ENCODE measurements at places on chromosomes 11 and 22.

DNA sequence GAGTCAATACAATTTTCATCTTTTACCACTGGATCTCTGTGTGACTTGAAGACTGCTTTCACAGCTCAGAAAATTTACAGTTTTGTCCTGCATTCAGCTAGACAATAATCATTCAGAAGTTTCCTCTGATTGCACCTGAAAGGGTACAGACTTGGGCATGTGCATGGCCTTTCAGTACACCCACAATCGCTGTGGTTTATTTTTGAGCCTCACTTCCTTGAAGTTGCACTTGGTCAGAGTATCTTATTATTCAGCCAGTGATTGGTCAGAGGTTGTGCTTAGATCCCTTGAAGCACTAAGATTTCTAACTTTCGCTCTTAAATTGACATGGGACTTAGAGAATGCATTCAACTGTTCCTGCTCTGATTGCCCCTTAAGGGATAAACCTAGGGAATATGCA is 508.2 kb downstream of the FAM181B start:
- H3K36me3 ChIP-seq = no peaks in the 10 kb centered on the region
- H3K27ac ChIP-seq = no peak overlapping the region
- H3K4me1 ChIP-seq = no peaks in the 10 kb centered on the region
- DNase-seq = no peak

DNA sequence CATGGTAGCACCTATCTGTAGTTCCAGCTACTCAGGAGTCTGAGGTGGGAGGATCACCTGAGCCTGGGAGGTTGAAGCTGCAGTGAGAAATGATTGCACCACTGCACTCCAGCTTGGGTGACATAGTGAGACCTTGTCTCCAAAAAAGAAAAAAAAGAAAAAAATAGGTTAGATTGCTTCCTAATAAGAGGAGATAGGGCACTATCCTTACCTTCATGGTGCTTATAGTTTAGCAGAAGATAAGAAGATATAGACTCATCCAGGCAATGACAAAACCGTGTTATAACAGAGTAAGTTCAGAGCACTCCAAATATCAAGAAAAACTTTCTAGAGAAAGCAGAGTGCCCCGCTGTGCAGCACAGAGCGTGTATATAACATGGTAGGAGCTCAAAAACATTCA is 42.1 kb downstream of the RRP8 start:
- H3K27ac ChIP-seq = no peak overlapping the region
- peaks cover 17% of the 10 kb centered on the region for H3K36me3 ChIP-seq
- DNase-seq = no peak
- H3K4me3 ChIP-seq = no peak overlapping the region

GRCh38 chr11:100703801-100704575 is 16.9 kb downstream of the ARHGAP42 start:
- H3K4me1 ChIP-seq = no peaks in the 10 kb centered on the region
- H3K27ac ChIP-seq = no peak overlapping the region
- H3K36me3 ChIP-seq = no peaks in the 10 kb centered on the region

DNA sequence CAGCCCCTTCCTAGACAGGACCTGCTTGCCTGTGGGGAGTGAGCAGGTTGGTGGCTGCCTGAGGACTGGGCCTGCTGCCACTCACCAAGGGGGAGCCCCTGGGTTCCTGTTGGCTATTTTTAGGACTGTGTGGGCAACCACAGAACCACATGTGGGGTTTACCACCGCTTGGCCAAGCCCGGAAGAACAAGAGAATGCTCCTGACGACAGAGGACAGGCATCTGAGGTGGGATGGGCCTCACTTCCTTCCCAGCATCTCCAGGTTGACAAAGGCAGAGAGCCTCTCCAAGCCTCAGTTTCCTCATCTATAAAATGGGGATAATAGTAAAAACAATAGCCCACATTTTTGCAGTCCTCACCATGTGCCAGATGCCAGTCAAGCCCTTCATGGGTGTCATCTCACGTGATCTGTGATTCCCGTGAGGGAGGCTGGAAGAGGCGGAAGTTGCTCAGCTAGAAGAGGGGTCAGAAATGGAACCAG is 43.6 kb downstream of the LRRC32 start:
- H3K27me3 ChIP-seq = no peaks in the 10 kb centered on the region
- no peak overlapping the region for H3K27ac ChIP-seq
- H3K4me3 ChIP-seq = no peak overlapping the region
- H3K36me3 ChIP-seq = no peaks in the 10 kb centered on the region

- no peaks in the 10 kb centered on the region for H3K4me1 ChIP-seq
- no peaks in the 10 kb centered on the region for H3K36me3 ChIP-seq
- no peak overlapping the region for H3K27ac ChIP-seq
- no peak overlapping the region for H3K4me3 ChIP-seq
Observed at GRCh38 chr11:112903340-112903739, 57.9 kb upstream of the NCAM1 start.

- no peaks in the 10 kb centered on the region for H3K36me3 ChIP-seq
- no peak overlapping the region for H3K27ac ChIP-seq
- H3K4me3 ChIP-seq = no peak overlapping the region
- H3K4me1 ChIP-seq = no peaks in the 10 kb centered on the region
- no peaks in the 10 kb centered on the region for H3K27me3 ChIP-seq
Observed at GRCh38 chr11:30741039-30741550, 154.9 kb upstream of the MPPED2 start.

DNA sequence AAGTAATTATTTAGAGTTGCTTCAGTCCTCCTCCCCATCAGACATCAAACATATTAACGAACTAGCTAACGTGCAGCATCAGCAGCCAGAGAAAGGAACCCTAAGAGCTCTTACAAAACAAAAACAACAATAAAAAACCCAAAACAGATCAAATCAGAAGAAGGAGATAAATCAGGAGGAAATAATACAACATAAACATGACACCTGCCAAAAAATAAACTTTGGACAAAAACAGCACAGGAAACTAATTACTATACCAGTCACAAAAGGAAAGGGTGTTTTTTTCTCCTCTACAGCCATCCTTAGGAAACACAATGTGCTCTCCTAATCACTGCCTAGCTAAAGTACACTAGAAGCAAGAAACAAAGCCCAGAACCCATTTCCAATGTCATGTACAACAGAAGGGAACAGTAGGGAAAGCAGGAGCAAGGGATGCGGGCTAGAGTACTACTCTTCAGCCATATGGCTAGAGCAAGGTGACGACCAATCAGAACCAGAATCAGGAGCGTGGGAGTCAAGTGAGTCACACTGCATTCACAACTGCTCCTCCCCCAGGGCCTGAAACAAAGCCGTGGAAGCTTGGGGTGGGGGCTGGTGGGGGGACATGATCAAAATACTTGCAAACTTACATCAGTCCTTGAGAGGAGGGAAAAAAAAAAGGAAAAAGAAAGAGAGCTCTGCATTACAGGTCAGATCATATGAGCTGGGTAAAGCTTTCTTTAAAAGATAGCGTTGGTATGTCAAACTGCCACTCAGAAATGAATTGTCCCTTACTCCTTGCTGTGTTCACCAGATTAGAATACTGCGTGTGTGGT is 60.4 kb downstream of the LARGE2 start:
- DNase-seq = no peak
- no peaks in the 10 kb centered on the region for H3K4me1 ChIP-seq
- no peaks in the 10 kb centered on the region for H3K27me3 ChIP-seq

DNA sequence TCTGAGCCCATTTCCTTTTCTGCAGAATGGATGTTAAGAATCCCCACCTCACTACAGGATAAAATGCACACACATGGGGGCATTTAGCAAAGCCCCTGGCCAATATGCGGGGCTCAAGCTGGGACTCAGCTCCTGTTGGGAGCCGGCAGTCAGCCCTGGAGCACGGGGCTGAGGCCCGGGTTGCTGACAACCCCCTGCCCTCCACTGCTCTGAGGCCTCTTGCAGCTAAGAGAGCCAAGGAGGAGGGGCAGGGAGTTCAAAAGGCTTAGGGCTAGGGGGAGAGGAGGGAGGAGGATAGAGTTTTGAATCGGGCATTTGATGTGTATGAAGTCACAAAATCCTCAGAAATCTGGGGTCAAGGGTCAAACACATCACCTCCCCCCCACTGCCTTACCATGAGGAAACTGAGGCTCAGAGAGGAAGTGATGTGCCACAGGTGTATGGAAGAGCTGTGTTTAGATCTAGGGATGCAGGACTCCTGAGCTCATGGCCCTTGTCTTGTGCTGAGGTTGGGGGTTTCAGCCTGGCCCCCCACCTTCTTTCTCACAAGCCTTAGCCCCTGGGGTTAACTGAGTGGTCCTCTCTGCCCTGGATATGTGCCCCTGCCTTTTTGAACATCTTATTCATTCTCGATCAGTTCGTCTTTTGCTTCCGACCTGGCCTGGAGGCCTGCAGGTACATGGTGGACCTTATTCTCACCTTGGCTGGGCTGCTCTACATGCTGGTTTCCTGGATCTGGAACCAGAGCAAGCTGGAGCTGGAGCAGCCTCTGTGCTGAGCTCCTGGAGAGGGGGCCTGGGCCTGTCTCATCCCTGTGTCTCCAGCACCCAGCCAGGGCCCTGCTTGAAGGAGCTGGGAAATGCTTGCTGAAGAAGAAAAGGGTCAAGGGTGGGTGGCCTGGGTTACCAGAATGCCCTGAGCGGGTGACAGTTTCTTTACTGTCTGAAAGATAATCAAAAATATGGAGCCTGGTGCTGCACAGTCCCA is 80.3 kb downstream of the LRRC32 start:
- no peak overlapping the region for H3K27ac ChIP-seq
- H3K4me3 ChIP-seq = no peak overlapping the region
- no peaks in the 10 kb centered on the region for H3K4me1 ChIP-seq
- no peak for DNase-seq
- H3K27me3 ChIP-seq = no peaks in the 10 kb centered on the region

- no peaks in the 10 kb centered on the region for H3K4me1 ChIP-seq
- H3K27ac ChIP-seq = peak overlapping the region; percentile 70
- no peak overlapping the region for H3K4me3 ChIP-seq
- peaks cover 2% of the 10 kb centered on the region for H3K27me3 ChIP-seq
- no peak for DNase-seq
Observed at GRCh38 chr22:38881464-38881871, 9.5 kb upstream of the CBX6 start.

DNA sequence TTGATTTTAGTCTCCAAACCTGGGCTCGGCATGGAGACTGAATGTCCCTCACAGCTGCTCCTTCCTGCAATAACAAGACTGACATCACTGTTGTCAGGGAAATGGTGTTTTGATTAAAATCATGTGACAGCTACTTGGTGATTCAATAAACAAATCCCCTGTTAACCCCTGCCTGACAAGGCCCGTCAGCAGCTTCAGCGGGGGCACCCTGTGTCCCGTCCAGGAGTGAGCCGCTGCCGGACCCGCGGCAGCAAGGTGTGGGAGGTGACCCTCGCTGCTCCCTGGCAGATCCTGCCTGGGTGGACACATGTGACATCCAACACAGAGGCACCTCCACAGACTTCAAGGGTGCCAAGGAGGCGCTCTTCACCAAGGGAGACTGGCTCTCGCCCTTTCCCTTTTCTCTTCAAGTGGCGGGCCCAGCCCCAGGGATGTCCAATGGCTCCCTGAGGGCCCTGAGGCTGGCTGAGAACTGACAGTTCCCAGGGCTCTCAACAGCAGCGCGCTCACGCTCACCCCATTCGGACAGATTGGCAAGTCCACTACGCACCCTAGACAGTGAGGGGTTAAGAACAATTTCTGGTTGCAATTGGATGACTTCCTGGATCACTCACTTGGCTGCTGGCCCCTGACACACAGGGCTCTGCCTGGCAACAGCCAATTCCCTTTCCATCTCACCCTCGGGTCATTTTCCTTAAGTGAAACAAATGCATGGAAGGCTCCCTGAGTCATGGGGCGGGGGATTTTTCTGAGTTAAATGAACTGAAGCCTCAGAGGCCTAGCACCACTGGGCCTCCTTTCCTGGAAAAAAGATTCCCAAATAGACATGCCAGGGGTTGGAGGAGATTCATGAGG is 30.7 kb downstream of the PPP2R1B start:
- H3K36me3 ChIP-seq = no peaks in the 10 kb centered on the region
- no peaks in the 10 kb centered on the region for H3K27me3 ChIP-seq
- DNase-seq = peak; percentile 40
- H3K27ac ChIP-seq = peak overlapping the region; percentile 35
- no peaks in the 10 kb centered on the region for H3K4me1 ChIP-seq

- no peak overlapping the region for H3K4me3 ChIP-seq
- H3K4me1 ChIP-seq = no peaks in the 10 kb centered on the region
- no peak for DNase-seq
- H3K27me3 ChIP-seq = no peaks in the 10 kb centered on the region
- no peaks in the 10 kb centered on the region for H3K36me3 ChIP-seq
Observed at GRCh38 chr11:90650153-90650552, 427.3 kb upstream of the CHORDC1 start.

DNA sequence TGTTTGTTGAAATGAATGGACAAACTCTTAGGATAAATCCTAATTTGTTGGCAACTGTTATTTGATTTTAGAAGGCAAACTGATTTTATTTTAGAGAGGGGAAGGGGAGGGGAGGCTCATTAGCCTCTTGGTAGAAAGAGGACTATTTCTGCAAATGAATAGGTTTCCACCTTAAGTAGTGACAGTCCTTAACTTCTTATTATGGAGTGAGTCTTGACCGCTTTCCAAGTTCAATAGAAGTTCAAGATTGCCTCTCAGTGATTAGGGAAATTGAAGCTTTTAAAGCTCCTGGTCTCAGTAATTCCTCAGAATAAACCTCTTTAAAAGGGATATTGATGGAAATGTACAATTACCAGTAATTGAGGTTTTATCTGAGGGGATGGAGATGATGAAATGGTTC is 55.7 kb downstream of the PANX1 start:
- no peak overlapping the region for H3K4me3 ChIP-seq
- no peaks in the 10 kb centered on the region for H3K4me1 ChIP-seq
- H3K27me3 ChIP-seq = no peaks in the 10 kb centered on the region
- DNase-seq = no peak
- peak overlapping the region; percentile 1 for H3K27ac ChIP-seq

DNA sequence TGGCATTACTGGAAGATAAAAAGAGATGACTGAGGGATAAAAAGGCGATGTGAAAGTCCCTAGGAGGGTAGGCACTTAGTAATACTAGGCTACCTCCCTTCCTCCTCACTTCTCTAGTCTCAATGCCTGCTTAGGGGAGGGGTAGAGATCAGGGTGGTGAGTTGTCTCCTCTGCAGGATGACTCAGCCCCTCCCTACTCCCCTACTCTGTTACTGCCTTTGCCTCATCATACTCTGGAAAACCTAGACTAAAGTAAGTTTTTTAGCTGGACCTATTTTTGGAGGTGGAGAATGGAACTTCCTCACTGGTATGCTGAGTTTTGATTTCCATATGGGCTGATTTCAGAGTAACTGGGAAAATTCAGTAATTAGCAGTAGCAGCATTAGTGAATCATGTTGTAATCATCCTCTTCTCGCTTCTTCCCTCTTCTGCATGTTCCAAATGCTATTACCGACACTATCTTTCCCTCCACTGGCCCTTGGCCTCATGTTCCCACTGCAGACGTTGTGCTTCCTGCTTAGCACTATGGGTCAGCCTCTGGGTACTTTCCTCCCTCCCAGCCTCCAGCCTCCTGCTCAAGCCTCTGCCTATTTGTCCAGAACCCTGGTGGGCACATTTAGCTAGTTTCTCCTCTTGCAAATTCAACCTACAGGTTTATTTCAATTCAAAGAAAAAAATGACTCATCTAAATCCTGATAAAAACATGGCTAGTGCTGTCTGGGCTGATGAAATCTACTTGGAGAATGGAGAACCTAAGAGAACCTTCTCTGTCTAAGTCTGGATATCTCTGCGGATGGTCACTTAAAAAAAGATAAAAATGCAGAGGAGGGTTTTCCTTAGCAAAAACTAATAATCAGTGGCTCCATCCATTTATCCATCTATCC is 281.7 kb downstream of the ST3GAL4 start:
- no peaks in the 10 kb centered on the region for H3K27me3 ChIP-seq
- no peak overlapping the region for H3K27ac ChIP-seq
- no peaks in the 10 kb centered on the region for H3K36me3 ChIP-seq
- DNase-seq = no peak

- H3K4me3 ChIP-seq = peak within 1 kb of the TSS; percentile 21
- DNase-seq = peak; percentile 56
- peak within 1 kb of the TSS; percentile 72 for H3K27ac ChIP-seq
- H3K36me3 ChIP-seq = no peaks in the 10 kb centered on the region
- no peaks in the 10 kb centered on the region for H3K4me1 ChIP-seq
Observed at GRCh38 chr11:64339754-64340408, at the start of gene CCDC88B. Gene CCDC88B, plus strand, starts transcription at chr11:64340204. Its CDS starts 63 bp downstream, at chr11:64340267.

Measured in small intestine (tissue), 16 donors.